Hypothalamus (tissue), 51 donors: ENCODE measurements at places on chromosomes 1 and 21.

- DNase-seq, result no peak
Measured at GRCh38 chr1:87977145-87977544, 648.5 kb downstream of the LMO4 start.

GRCh38 chr1:161298116-161298515 lies 11.7 kb downstream of the MPZ start:
- DNase-seq, result no peak

- DNase-seq, result no peak
Measured at GRCh38 chr1:59427155-59427554, 130.3 kb downstream of the FGGY start.

DNA sequence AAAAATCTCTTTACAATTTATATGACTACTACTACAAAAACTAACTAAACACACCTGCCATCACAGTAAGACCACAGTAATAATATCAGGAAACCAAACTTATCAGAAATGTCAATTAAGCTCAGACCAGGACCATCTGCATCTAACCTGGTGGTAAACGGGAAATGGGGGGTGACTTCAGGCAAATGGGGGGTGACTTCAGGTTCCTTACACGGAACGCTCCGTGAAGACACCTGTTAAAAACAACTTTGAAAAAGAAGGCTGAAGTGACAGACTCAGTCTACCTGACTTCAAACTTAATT lies 15.8 kb downstream of the PRDM15 start:
- no peak for DNase-seq

DNA sequence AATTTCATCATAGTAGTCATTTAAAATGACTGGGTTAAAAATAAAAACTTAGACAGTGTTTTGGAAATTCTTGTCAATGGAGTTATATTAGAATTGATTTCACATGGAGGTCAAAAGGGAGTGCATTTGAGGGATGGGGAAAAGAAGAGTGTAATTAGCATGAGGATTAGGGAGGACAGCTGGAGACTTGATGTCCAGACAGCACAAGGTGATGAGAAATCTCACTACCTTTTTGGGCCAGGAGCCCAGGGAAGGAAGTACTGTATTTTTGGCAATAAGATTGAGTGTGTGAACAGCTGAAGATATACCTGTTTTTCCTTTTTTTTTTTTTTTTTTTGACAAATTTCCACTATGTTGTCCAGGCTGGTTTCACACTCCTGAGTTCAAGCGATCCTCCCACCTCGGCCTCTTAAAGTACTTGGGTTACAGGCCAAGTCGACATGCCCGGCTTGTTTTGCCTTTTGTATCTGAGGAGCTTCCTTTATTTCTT lies 163.6 kb downstream of the PAPPA2 start:
- no peak for DNase-seq

- no peak for DNase-seq
Measured at GRCh38 chr1:233598891-233599541, 14.9 kb upstream of the KCNK1 start.

- no peak for DNase-seq
Measured at GRCh38 chr1:231612393-231613089, 14.0 kb upstream of the DISC1 start.

DNA sequence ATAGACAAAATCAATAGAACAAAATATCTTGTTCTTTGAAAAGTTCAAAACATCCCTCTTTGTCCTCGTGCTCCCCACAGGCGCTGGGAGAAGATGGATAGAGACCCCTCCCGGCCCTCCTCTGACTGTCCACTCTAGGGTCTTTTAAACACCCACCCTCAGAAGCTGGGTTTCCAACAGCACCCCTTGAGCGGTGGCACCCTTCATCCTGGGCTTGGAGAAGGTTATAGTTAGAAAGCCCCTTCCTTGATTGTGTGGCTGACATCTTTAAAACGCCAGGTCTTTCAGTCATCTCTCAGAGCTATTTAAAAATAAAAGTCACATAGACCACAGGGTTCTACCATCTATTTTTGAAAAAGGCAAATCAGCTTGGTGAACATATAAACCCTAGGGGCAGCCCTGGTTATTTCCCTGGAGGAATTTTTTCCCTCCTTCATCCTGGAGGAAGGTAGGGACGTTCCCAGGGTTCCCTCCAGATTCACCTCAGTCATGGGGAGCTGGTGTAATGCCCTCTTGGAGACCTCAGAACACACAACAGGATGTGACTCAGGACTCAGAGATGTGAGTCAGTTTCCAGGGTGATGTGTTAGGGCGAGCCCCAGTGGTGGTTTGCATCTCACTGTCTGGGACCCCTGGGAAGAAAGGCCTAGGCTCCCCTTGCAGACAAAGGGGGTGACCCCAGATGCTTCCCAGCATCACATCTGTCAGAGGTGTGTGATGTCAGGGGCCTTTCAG lies 138.5 kb downstream of the CLIC6 start:
- no peak for DNase-seq

DNA sequence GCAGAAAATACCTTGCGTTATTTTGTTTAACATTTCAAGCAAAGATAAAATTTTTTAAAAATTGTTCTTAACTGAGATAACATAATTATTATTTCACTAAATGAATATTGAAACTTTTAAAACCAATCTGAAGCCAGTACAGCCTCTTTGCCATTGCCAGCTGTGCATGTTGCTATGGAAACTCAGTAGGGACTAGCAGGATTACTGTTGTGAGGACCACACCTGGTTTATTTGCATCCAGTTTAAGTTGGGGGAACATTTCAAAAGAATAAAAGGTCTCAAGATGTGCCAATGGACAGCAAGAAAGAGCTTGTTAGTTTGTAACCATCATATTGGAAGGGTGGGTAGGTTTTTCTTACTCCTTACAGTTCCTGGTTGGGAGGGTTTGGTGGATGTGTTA lies 80.7 kb downstream of the POU2F1 start:
- DNase-seq, result no peak

GRCh38 chr1:91797164-91797563 lies 88.8 kb downstream of the TGFBR3 start:
- DNase-seq, result no peak

DNA sequence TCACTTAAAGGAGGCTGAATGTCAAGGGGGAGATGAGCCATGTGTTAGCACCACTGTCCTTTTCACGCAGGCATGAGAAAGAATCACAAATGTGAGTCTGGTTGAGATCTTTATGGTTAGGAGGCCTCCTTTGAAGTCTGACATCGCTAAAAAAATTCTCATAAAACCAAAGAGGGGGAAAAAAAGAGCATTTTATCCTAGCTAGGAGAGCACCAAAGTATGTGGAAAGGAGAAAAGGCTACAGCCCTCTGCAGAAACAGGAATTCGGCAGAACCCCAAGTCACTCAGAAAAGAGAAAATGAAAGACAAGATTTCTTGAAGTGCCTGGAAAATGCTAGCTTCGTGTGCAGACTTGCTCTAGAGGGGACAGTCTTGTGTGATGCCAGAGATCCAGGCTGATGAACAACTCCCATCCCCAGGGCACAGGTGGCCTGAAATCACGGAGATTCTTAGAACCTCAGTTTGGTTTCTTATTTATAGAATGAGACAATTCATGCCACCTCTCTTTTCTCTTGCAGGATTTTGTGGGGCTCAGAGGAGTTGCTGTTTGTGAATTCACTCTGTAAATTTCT lies 61.5 kb downstream of the RUNX1 start:
- DNase-seq, result no peak

GRCh38 chr1:43530483-43531106 lies at the start of gene PTPRF:
Gene PTPRF, plus strand, starts transcription at chr1:43530883. Its CDS starts 14,193 bp downstream, at chr1:43545076.
- no peak for DNase-seq

DNA sequence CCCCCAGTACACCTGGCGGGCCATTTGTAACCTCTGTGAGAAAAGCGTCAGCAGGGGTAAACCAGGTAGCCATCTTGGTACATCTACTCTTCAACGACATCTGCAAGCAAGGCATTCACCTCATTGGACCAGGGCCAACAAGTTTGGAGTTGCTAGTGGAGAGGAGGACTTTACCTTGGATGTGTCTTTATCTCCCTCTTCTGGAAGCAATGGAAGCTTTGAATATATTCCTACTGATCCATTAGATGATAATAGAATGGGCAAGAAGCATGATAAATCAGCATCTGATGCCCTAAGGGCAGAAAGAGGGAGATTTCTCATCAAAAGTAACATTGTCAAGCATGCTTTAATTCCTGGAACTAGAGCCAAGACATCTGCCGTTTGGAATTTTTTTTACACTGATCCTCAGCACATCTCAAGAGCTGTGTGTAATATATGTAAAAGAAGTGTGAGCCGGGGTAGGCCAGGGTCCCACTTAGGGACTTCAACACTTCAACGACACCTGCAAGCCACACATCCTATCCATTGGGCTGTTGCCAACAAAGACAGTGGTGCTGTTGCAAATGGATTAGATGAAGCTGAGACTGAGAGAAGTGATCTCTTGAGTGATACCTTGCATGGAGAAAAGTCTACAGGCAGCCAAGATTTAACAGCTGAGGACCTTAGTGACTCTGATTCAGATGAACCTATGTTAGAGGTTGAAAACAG lies 2.7 kb downstream of the ZBED6 start:
- no peak for DNase-seq

DNA sequence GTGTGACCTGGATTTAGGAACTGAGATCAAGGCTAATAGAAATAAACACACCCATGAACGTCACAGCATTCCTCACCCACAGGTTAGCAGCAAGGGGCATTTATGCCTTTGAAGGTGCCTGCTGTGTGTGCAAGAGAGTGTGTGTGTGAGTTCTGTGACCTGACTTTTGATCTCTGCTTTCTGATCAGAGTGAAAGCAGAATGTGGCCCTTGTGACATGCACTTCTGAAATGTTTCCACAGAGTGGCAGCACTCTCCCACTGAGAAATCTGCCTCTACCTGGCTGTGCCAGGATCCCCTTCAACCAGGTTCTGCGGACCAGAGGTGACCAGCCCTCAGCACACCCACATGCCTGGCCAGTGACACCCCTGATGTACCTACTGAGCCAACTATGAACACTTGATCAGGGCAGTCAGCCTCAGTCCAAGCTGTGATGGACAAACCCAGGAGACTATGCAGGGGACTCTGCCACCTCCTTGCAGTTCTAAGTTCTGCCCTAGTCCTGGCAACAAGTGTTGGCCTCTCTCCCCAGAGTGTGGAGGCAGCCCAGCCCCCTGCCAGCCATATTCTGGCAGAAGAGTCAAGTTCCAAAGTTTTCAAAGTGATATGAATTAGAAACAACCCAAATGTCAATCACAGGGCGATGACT lies 41.0 kb downstream of the RXRG start:
- no peak for DNase-seq

DNA sequence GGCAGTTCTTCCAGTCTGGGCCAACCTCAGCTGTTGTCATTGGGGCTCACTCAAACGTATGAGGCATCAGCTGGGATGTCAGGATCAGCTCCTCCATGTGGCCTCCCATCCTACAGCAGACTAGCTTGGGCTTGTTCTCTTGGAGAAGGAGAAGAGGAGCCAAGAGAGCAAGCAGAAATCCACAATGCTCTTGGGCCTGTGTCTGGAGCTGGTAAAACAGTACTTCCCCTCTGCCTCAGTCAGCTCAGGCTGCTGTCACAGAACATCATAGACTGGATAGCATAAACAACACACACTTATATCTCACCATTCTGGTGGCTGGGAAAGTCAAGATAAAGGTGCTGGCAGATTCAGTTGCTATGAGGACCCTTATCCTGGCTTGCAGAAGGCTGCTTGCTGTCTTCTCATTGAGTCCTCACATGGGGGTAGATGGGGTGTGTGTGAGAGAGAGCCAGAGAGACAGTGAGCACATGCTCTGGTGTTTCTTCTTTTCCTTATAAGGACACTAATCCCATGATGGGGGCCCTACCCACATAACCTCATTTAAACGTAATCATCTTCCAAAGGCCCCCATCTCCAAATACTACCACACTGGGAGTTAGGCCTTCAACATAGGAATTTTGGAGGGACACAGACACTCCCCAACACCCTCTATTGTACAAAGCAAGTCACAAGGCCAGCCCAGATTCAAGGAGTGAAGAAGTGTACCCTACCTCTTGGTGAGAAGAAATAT lies 16.3 kb upstream of the DNAJC6 start:
- no peak for DNase-seq

DNA sequence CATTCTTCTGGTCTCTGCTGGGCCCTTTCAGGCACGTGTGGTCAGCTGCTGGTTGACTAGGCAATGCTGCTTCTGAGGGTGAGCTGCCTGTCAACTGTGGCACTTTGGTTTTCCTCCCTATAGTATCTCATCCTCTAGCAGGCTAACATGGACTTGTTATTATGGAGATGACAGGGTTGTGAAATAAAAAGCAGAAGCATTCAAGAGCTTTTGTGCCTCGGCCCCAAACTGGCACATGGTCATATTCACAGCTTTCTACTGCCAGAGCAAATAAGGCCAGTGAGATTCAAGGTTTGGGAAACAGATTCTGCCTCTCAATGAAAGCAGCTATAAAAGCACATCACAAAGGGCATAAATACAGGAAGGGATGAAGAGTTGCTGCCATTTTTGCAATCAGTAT lies 1.6 kb upstream of the ZNF124 start:
- no peak for DNase-seq

DNA sequence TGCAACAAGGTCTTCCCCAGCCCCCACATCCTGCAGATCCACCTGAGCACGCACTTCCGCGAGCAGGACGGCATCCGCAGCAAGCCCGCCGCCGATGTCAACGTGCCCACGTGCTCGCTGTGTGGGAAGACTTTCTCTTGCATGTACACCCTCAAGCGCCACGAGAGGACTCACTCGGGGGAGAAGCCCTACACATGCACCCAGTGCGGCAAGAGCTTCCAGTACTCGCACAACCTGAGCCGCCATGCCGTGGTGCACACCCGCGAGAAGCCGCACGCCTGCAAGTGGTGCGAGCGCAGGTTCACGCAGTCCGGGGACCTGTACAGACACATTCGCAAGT lies 3.8 kb downstream of the ZBTB18 start:
- DNase-seq, result no peak

DNA sequence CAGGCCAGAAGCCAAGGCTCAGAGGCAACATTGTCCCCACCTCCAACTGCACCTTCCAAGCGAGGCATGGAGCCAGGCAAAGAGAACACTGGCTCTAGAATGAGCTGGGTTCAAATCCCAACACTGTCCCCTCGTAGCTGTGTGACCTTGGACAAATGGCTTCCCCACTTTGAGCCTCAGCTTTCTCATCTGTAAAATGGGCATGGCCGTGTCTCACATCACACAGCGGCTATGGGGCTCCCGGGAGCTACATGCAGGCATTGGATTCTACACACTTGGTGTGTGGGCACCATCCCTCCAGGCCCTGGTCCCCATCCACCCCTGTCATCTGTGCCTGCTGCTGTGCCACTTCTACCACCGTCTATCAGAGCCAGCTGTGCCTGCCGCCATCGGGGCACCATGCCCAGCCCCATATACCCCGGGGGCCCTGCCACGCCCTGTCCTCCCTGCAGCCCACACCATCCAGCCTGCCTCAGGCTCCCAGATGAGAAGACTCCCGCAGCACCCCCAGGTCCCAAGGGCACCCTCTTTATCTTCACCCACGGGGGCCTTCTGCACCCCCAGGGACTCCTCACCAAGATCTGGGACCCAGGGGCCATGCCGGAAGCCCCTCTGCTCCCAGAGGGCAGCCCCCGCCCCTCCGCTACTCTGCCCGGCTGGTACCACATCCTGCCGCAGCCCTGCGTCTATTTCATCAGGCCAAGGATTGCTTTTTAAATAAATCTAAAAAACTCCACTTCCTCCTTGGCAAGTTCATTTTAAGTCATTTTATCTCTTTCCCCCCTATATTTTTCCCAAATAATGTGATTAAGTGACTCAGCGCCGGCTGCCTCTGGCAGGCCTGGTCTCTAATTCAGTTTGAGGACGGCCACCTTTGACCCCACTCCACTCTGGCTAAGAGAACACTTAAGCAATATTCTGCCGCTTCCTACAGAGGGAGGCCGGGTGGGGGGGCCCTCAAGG lies 107.8 kb upstream of the TARDBP start:
- DNase-seq, result no peak
